ENCODE measurements at places on chromosomes 2 and 18. TPM values are rescaled to one million over a fixed set of nuclear protein-coding genes. Genes with fewer than 3 reads are reported as not detected.

DAPL1 gene
- total RNA-seq: not detected

ELOA2 gene
- not detected for total RNA-seq

APCDD1 gene
- not detected for total RNA-seq

ERCC3 gene
- total RNA-seq: 37.0 TPM

SOX11 gene
- total RNA-seq: not detected

LCT gene
- 0.05 TPM for total RNA-seq

ZC3H8 gene
- 15.5 TPM for total RNA-seq

MSH2 gene
- 43.3 TPM for total RNA-seq

C2orf66 gene
- total RNA-seq: not detected

ESCO1 gene
- 16.7 TPM for total RNA-seq

All from activated naive CD4-positive, alpha-beta T cell treated with anti-CD3 and anti-CD28 coated beads for 36 hours (primary cell).